ENCODE measurements at places on chromosomes 1 and 21.

DNA sequence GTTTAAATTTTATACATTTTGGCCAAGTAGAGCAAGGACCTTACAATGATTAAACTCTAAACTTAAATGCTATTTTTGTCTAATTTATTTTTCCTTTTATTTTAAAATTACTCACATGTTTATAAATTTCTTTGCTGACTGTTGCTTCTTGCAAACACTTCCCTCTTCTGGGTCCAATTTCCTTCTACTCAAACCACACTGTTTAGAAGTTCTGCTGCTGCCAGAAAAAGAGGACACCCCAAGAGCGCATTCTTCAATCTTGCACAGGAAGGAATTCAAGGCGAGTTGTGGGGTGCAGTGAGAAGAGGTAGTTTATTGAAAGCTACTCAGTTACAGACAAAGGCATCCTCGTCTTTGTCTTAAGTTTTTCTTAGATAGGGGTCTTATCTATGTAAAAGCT lies 88.5 kb upstream of the NEK7 start:
- no peak for DNase-seq

DNA sequence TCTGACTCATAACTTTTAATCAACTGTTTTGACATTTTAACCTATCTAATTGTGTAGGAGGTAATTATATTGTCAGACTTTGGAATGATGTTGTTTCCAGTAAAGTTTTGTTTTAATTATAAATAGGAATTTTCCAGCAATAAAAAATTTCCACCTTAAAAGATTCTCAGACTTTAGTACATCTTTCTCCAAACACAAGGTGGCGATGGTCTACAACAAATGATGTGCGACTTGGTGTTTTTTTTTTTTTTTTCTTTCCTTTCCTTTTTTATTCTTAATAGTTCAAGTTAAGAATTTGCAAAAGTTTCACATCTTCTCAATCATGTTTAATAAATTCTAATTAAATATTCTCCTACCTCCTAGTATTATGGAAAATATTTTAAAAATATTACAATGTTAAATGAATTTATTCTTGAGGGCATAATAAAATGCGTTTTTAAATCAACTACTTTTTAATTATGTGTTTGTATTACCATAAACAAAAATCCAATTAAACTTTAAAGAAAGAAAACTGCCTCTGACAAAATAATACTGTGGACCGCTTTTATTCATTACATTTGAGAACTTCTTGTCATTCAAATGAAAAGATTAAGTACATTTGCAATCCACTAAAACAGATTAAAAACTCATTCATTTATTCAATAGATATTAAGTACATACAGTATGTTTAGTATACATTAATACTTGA lies 4.4 kb upstream of the ADAMTS1 start:
- DNase-seq = no peak

DNA sequence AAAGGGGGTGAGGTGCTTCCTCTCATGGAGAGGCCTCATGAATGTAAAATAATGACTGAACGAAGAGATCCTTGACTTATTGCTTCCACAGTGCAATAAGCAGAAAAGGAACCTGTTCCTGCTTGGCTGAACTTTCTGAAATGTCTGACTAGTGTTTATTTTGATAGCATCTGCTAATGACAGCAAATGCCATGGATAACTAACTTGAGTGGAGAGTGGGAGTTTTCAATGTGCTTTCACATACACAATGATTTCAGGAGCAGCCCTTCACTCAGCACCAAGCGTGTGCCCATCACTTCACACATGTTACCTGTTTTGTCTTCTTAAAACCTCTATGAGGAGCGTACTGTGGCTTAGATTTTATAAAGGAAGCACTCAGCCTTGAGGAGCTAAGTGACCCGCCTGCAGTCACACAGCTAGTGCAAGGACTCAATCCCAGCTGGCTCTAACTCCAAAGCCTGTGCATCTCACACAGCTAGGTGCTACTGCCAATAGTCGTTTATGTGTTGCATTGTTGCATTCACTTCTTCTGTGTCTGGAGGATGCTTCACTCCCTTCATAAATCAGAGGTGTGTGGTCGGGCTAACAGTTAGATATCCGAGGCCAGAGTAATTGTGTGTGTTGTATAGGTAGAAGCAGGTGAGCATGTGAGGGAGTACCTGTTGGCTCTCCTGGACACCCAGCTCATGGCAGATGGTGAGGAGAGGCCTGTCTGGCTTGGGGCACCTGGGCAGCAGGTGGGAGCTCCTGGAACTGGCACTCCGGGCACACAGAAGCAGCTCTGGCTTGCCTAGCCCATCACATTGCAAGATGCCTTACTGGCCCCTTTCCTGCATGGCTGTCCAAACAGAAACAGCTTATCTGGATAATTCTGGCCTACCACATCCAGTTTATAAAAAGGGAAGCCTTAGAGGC lies 12.8 kb downstream of the CASQ2 start:
- DNase-seq = no peak

DNA sequence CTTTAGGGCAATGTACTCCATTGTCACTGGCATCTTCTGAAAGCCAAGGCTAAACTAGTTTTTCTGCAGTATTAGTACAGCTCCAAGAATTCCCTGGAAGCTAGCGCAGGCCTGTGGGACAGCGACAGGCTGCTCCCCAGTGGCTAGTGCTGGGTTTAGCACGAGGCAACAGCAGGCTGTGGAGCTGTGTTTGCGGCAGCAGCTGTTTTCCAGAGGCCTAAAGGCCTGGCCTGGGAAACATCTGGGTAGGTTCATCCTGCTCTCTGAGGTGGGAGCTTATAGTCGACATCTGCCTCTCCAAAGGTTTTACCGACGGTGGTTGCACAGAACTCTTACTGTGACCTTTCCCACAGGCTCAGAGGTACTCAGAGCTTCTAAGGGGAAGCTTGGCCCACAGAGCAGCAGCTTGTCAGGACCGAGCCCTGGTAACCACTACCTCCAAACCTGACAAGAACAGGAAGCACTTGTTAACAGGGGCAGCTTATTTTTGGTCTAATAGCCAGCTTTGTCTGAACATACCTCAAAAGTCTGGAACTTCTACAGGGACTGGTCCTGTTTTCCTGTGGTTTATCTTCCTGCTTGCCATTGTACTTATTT lies 17.2 kb downstream of the CC2D1B start:
- peak; percentile 63 for DNase-seq

DNA sequence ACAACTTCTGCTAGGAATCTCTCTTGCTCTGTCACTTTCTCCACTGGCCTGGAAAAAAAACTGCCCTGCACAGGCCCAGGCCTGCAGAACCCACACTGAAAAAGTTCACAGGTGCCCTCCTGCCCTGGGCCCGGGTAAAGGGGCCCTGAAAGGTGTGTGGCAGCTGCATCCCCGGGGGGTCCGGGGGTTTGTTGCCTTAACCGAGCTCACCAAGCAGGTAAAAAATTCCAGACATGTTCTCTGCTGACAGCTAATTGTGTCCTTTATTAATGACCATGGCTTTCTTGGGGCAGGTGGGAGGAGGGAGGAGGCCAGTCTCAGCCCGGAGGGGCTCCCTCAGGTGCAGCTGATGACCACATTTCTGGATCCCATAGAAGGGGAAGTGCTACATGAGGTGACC lies 122.9 kb downstream of the LACTBL1 start:
- no peak for DNase-seq

GRCh38 chr1:226939438-226940028 lies 561 bp upstream of the COQ8A start:
- DNase-seq = peak; percentile 67

- peak; percentile 85 for DNase-seq
These were observed 74.6 kb downstream of the DNTTIP2 start for GRCh38 chr1:93804412-93804811.

DNA sequence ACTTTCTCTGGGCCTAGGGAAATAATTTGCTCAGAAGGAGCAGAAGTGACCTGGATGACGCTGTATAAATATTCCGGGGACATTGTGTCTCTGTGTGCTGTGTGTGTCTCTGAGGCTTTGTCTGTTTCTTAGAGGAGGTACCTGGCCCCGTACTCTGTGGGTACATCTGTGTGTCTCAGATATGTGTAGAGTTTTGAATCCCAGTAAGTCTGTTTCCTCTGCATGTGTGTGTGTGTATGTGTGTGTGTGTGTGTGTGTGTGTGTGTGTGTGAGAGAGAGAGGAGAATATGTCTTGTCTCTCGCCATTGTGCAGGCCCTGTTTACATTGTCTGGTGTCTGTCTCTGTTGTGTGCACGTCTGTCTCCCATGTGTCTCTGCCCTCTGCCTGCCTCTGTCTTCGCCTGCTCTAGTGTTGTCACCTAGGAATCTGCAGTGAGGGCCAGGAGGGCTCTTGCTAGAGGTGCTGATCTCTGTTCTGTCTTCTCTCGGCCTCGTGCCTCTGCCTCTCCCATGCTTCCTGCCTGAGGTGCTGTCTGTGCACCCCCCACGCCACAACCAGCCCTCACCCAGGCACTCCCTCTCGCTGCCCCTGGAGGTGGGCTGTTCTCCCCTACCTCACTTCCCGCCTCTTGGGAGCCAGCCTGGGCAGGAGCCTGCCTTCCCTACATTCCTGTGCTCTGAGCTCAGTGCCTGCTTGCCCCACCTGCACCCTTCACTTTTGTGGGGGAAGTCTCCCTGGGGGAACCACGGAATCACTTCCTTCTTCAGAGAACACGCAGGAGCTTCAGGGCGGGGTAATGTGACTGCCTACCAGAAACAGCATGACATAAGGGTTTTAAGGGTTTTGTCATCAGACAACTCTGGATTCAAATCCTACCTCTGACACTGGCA lies 5.9 kb downstream of the MAP7D1 start:
- DNase-seq = no peak

DNA sequence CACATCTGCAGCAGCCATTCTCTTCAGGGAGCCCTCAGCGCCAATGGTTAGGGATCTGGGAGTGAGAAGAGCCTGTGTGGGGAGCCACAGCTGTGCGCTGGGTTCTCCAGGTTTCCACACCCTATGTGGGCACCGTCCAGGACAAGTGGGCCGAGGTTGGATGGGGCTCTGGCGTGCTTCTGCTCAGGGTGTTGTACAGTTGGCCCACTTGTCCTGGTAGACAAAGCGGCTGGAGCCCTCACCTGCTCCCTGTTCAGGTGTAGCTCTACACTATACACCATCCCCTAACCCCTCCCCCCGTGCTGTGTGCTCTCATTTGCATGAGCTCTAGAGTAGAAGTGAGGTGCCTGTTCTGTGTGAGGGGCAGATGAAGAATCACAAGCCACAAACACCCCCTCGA lies 12.2 kb downstream of the SH3BP5L start:
- no peak for DNase-seq

DNA sequence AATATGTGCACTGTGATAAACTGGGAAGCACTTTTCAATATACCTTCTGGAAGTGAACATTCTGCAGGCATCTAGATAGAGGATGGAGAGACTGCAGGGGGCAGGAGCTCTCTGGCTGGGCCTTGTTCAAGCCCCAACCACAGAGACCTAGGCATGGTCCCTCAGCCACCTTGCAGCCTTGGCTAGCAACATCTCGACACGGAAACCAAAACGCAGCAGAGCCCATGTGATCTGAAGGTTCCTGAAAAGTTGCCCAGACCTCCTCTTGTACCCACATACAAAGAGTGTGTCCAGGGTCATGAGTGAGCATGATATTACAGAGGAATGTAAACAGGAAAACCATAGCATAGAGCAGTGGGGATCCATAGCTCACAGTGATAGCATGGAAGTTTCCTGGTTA lies 33.1 kb upstream of the SAMD11 start:
- DNase-seq = no peak

GRCh38 chr21:46091118-46091517 lies 6.8 kb upstream of the COL6A2 start:
- DNase-seq = no peak

DNA sequence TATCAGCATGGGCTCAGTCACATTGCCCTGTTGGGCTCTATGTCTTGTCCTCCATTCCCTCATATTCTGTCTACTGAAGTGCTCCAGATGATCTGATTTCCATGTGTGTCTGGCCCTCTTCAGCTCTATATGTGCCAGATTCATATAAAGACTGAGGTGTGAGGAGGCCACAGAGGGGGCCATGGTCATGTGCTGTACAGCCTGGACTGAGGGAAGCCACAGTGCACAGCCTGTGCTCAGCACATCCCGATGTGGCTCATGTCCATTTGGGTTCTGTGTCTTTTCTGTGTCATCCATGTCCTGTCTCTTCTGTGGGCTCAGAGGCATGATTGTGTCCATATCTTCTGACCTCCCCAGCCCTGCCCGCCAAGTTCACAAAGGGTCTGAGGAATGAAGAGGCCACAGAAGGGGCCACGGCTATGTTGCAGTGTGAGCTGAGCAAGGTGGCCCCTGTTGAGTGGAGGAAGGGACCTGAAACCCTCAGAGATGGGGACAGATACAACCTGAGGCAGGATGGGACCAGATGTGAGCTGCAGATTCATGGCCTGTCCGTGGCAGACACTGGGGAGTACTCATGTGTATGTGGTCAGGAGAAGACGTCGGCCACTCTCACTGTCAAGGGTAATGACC lies 97.0 kb downstream of the OBSCN start:
- no peak for DNase-seq

- no peak for DNase-seq
These were observed 8.1 kb upstream of the SLX9 start for GRCh38 chr21:44931501-44932407.

GRCh38 chr1:110684491-110684890 lies 9.8 kb upstream of the KCNA3 start:
- DNase-seq = peak; percentile 36

DNA sequence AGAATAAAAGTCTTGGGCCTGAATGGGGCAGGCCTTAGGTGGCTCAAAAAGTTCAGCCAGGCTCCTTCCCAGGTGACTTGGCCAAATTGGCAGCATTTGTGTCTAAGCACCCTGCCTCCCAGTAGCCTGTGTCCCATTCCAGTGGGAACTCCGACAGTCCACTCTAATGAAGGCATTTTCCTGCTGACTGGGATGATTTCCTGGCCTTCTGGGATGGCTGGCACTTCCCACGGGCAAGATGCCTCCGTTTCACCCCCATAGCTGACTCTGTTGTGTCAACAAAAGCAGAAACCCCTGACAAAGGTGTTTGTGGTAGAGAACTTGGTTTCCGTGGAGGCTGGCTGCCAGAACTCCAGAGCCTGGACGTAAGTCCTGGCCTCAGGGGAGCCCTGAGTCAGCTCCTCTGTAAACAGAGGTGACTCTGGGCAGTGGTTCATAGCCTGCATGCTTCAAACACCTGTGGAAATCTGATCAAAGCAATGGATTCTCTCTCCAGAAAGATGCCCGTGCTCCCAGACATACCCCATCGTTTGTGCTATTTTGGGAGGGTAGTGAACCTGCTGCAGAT lies 36.6 kb downstream of the WNT3A start:
- DNase-seq = no peak

- DNase-seq = no peak
These were observed 25.6 kb downstream of the LRRC71 start for GRCh38 chr1:156945881-156946661.

- peak; percentile 79 for DNase-seq
These were observed 87.8 kb downstream of the PRKAB2 start for GRCh38 chr1:147084273-147085096.

GRCh38 chr21:30083225-30083945 lies 83.2 kb downstream of the CLDN17 start:
- DNase-seq = no peak

GRCh38 chr21:26451081-26451740 lies 121.9 kb downstream of the CYYR1 start:
- DNase-seq = peak; percentile 21

- DNase-seq = no peak
These were observed 204.3 kb upstream of the GRIK3 start for GRCh38 chr1:37238364-37239224.

GRCh38 chr1:94796266-94796665 lies 23.9 kb upstream of the SLC44A3 start:
- no peak for DNase-seq

- no peak for DNase-seq
These were observed 33.8 kb downstream of the PRSS38 start for GRCh38 chr1:227849251-227849650.

GRCh38 chr1:34844252-34844634 lies 15.3 kb downstream of the SMIM12 start:
- no peak for DNase-seq
